ENCODE measurements at places on chromosomes 7 and 10. TPM values are rescaled to one million over a fixed set of nuclear protein-coding genes. Genes with fewer than 3 reads are reported as not detected.

GRCh38 chr7:78164459-78164858, 365.9 kb downstream of the PHTF2 start:
- no peak for DNase-seq

DNA sequence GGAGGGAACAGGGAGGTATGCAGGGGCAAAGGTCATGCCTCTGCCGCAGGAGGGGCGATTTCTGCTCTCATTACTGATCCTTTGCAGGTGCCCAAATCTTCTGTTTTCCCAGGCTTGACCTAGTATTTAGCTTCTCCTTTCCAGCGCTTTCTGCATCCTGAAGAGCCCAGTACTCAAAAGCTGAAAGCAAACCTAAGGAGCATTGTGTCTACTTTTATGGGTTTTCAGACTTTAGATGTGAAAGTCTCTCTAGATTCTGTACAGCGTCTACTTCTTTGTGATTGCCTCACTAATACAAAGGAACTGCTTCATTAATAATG, 560 bp downstream of the GBF1 start:
- DNase-seq, result no peak

Gene DRGX
- total RNA-seq, result not detected

DNA sequence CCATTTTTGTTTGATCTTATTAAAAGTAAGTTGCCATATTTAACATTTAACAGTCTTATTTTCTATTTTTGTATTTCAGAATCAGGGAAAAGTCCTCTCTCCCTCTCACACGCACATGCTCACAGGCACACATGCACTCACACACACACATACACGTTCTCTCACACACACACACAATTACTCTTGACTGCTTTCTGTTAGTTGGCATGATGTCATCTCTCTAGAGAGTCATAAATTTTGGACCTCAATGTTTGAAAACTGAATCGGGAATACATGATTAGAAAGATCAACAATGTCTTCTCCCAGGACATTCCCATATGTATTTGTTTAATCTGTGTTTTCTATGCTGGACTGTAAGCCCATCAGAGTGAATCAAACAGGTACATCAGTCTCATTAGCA, 165.7 kb upstream of the AHR start:
- DNase-seq, result no peak

- peak; percentile 3 for DNase-seq
Measured at GRCh38 chr10:2839081-2839725, 228.1 kb upstream of the PFKP start.

Gene WDFY4
- not detected for total RNA-seq

Gene ATXN7L1
- 17.3 TPM for total RNA-seq

GRCh38 chr10:24718031-24718855, 5.4 kb downstream of the ARHGAP21 start:
- DNase-seq, result peak; percentile 88

DNA sequence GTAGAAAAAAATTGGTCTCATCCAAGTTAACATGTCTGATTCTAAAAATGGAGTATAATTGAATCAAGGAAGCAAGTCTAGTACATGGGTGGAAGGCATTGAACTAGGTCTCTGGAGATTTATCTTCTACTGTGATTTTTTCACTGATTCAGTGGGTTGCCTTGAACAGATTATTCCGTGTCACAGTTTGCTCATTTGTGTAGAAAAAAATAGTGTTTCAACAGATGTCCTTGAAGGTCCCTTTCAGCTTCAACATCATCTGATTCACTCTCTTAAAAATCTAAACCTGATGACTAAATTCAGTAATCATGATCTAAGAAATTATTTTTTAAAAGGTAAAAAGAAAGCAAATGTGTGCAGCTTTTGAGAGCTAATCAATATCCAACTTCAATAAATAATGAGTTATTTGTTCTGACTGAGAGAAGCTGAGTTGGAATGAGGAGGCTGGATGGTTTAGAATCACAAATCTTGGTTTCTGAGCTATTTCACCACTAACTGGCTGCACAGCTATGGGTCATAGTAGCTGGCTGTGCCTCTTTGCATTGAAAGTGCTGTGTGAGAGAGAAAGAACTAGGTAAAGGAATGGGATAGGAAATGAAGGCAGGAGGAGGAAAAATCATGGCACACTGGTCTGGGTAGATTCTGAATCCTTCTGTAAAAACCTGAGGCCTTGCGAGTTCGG, 221.5 kb upstream of the MDFIC start:
- no peak for DNase-seq

GRCh38 chr10:47044741-47045140, 133.5 kb downstream of the PTPN20 start:
- DNase-seq, result no peak

Gene OR6V1
- total RNA-seq, result not detected

DNA sequence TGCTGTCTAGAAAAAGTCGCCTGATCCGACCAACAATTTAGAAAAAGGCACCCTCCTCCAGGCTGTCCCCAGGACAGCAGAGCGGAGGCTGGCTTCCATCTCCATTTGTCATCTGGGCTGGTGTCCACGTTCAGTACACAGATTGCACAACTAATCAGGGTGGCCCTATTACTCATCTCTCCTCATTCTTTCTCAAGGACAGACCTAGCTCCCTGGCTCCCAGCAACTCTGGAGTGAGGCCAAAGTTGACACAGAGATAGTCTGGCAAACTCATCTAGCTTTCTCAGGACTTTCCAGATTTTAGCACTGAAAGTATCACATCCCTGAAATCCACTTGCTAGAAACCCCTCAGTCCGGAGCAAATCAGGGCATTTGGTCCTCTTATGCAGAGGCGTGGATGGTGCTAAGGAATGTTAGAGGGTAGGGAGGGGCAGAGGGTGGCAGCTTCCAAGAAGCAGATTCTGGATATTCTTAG, 75.1 kb downstream of the DNAH11 start:
- DNase-seq, result peak; percentile 89

- DNase-seq, result no peak
Measured at GRCh38 chr7:22387583-22387982, 30.6 kb upstream of the RAPGEF5 start.

Gene OR2A42
- total RNA-seq, result under 0.01 TPM

GRCh38 chr7:114916261-114916892, 5.5 kb upstream of the MDFIC start:
- no peak for DNase-seq

DNA sequence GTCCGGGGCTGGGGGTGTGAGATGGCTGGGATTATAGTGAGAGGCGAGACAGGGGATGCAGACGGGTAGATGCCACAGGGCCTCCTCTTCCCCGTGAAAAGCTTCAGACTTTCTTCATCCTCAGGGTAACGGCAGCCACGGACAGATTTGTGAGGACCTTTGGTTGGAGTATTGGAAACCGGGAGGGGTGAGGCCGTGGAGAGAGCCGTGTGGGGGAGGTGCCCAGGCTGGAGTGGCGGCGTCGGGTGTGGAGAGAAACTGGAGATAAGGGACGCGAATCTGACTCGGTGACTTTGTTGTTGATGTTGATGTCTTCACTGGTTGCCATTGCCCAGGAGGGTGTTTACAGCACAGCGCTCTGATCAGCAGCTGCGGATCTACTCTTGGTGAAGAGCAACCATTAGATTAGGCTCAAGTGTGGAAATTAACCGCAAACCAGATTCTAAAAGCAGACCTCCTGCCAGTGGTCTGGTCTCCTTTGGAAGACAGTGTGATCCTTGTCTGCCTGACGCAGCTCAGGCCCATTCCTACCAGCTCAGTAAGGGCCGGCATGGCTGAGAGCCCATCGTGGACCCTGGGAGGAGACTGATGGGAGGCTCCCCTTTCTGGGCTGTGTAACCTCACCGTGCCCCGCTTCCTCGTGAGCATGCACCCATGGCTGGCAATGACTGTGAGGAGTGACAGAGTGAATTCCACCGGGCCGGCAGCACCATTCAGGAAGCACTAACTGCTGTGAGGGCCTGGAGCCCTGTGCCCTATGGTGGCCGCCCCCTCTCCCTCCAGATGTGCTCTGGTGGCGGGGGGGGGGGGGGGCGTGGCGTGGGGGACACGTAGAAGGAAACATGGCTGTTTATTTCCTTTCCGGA, 90.3 kb downstream of the INPP5A start:
- peak; percentile 93 for DNase-seq

Gene CALML3
- total RNA-seq, result not detected

DNA sequence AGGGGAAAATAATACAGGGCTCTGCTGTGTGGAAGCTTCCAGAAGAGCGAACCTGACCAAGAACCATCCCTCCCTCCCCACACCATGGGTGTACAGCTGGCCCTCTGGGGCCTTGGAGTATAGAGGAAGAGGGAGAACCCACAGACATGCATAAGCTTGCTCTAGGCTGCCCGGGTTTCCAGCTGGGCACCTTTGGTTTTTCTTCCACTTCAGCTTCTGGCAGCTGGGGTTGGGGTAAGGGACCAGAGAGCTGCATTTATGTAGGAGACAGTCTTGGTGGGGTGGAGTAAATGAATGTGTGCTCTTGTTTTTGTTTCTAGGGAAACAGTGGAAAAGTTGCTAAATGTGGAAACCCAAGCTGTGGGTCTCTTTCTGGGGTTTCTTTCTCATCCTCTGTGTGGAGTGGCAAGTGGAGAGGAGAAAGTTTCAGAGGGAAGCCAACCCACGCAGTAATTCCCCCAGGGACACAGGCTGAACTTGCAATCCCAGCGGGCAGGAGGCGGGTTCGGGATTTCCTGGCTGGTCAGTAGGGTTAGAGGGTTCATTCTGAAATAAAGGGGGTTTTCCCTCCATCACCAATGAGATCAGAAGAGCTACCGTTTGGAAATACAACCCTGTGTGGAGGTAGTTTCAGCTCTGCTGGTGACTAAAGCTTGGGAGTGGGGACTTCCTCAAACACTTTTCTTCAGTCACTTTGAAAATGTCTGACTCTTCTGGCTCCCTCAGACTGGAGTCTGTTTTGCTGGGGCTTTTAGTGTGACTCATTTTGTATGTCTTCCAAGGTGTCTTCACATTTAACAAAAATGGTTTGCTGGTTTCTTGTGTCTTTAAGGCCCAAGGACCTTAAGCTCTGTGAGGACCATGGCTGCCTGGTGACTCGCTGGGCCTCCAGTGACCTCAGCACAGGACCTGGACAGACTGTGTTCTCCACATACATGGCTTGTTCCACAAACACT, 22.2 kb upstream of the SRGN start:
- DNase-seq, result peak; percentile 73

GRCh38 chr10:86295791-86296190, 70.8 kb downstream of the GRID1 start:
- no peak for DNase-seq

- DNase-seq, result no peak
Measured at GRCh38 chr10:75512203-75512933, 80.9 kb downstream of the LRMDA start.

GRCh38 chr10:132499367-132499685, 38.3 kb upstream of the INPP5A start:
- no peak for DNase-seq

DNA sequence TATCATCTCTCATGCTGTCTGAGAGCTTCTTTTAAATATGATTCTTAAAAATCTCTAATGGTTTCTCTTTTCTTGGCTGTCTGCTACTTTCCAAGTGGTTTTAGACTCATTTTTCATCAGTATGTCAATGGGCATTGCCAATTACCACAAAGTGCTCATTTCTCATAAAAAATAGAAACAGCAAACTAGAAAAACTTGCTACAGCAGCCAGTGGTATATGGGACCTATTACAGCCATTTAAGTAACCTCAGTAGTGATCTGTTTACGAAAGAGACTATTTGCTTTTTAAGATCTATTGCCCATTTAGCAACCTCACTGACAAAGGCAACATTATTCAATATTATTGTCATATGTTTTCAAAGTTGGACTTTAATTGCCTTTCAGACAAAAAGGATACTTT, 207.1 kb upstream of the RHOBTB1 start:
- no peak for DNase-seq

DNA sequence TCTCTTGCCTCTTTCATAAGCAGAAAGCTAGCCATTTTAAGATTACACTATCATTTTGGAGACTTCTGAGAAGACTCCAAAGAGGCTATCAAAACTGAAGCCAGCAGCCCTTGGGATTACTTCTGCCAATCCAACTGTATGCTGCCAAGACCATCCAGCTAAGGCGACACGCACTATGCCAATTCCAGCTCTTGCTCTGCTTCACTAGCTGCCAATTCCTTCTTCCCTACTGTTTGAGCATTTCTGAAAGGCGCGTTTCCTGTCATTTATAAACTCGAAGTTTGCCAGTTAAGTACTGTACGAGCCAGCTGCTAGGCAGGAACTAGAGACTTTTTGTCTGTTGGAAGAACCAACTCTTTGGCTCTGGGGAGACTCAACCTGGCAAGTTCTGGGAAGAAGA, 36.5 kb downstream of the MALSU1 start:
- DNase-seq, result no peak

DNA sequence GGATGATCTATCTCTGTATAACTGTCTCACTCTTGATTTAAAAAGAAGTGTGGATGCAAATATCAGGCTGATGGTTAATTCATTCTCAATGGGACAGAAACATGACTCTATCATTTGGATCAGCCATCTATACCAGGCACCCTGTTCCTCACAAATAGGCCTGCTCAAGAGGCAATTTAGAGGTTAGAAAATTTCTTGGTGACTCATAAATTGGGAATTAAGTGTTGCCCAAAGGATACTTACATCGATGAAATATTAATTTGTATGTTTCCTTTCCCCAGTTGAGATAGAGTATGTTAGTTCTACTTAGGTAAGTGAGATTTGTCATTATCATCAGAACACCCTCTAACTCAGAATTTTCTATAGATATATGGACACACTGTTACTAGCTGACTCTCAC, 57.7 kb downstream of the PRSS58 start:
- DNase-seq, result no peak

DNA sequence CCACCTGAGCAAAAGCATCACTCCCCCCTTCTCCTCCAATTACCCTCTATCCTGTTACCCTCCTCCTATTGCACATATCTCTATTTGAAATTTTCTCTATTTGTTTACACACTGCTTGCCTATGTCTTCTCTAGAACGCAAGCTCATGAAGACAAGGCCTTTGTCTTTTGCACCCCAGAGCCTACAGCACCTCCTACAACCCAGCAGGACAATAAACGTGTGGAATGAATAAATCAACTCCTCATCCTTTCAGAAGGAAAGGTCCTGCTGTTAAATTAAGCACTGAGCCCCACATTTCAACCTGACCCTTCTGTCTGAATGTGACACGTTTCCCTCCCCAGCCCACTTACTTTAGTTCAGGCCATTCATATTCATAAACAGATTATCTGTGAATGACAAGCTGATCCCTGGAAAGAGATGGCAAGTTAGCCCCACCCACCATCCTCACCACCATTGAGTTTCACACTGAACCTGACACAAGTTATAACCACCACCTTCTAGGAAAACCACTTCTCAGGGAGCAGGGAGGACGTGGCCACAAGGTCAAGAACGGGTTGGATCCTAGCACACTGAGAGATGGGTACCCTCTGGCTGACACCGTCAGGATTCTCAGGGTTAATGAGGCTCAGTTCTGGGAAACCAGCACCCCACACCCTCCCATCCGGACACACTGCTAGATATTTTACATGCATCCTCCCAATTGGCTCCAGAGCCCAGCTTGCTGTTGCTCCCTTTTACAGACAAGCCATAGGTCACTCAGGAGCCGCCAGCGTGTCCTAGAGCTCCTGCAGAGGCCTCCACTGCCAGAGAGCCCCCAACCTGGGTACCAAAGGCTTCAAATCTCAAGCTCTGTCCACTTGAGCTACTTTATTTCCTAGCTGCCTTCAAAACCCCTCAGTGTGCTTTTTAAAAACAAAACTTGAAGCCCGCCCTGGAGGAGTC, 934 bp downstream of the PRTFDC1 start:
- peak; percentile 57 for DNase-seq

GRCh38 chr10:19728376-19728775, 87.9 kb upstream of the PLXDC2 start:
- no peak for DNase-seq

- peak; percentile 15 for DNase-seq
Measured at GRCh38 chr7:140230861-140231770, 54.3 kb upstream of the KDM7A start.

Gene TLX1
- total RNA-seq, result not detected

Gene CTTNBP2
- 3.2 TPM for total RNA-seq

Gene NACAD
- total RNA-seq, result 2.6 TPM

Gene HOXA6
- 10.6 TPM for total RNA-seq

All from fibroblast of villous mesenchyme (primary cell).